A549 treated with RU486 at 1 μM for 4 hours (cell line): ENCODE measurements at places on chromosomes 13 and 19. TPM values are rescaled to one million over a fixed set of nuclear protein-coding genes. Genes with fewer than 3 reads are reported as not detected.

Gene PCID2
- total RNA-seq = 38.7 to 48.0 TPM (median 41.9 TPM) in 5 replicates

Gene C19orf44
- total RNA-seq = 2.1 to 4.5 TPM (median 2.9 TPM) in 5 replicates

Gene CEACAM7
- total RNA-seq = 0.24 TPM in 1 of 5 replicates, not detected in the others

Gene SLC25A41
- 0.06 to 0.24 TPM (median 0.16 TPM) in 3 of 5 replicates, not detected in the others for total RNA-seq

Gene VWA8
- total RNA-seq = 4.8 to 7.1 TPM (median 6.8 TPM) in 5 replicates

Gene KIR2DL3
- not detected in 5 replicates for total RNA-seq

Gene FPR1
- 0.07 to 0.14 TPM (median 0.10 TPM) in 4 of 5 replicates, not detected in the other for total RNA-seq

Gene CYP2A7
- not detected in 5 replicates for total RNA-seq

Gene ANKRD24
- 0.12 to 0.39 TPM (median 0.17 TPM) in 5 replicates for total RNA-seq

Gene ENOX1
- 0.60 to 0.75 TPM (median 0.65 TPM) in 5 replicates for total RNA-seq

Gene INSL3
- total RNA-seq = 0.57 to 0.74 TPM (median 0.67 TPM) in 5 replicates

Gene CCDC8
- total RNA-seq = not detected in 5 replicates

Gene IL17D
- total RNA-seq = 0.96 to 1.5 TPM (median 1.4 TPM) in 5 replicates

Gene CGB1
- not detected in 5 replicates for total RNA-seq

Gene ZNF345
- 0.18 to 0.34 TPM (median 0.21 TPM) in 3 of 5 replicates, not detected in the others for total RNA-seq

Gene CYP4F2
- 0.10 to 0.43 TPM in 2 of 5 replicates, not detected in the others for total RNA-seq

Gene WTIP
- 22.5 to 33.9 TPM (median 29.7 TPM) in 5 replicates for total RNA-seq

Gene MEDAG
- total RNA-seq = 0.09 to 0.23 TPM (median 0.13 TPM) in 3 of 5 replicates, not detected in the others

Gene C19orf25
- total RNA-seq = 11.0 to 20.5 TPM (median 16.4 TPM) in 5 replicates

Gene ADAMTS10
- 10.7 to 19.6 TPM (median 15.0 TPM) in 5 replicates for total RNA-seq

Gene CYP2A6
- 0.26 TPM in 1 of 5 replicates, not detected in the others for total RNA-seq

Gene PODNL1
- 0.49 to 1.2 TPM (median 0.80 TPM) in 5 replicates for total RNA-seq

Gene IZUMO2
- not detected in 5 replicates for total RNA-seq

Gene KLF2
- 11.6 to 27.4 TPM (median 23.2 TPM) in 5 replicates for total RNA-seq

Gene ZNF285
- total RNA-seq = 1.6 to 2.8 TPM (median 2.4 TPM) in 5 replicates
